ENCODE measurements at places on chromosomes 2 and 18. TPM values are rescaled to one million over a fixed set of nuclear protein-coding genes. Genes with fewer than 3 reads are reported as not detected.

The ST6GAL2 gene
- total RNA-seq = 0.82 TPM

The KRCC1 gene
- 63.6 TPM for total RNA-seq

DNA sequence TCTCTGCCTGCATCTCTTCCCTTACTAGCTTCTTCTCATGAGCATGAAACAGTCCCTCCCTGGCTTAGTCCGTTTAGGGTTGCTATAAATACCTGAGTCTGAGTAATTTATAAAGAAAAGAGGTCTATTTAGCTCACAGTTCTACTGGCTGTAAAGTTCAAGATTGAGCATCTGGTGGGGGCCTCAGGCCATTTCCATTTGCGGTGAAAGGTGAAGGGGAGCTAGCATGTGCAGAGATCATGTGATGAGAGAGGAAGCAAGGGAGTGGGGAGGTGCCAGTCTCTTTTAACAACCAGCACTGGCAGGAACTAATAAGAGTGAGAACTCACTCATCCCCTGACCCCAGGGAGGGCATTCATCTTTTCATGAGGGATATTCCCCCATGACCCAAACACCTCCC lies 26.8 kb downstream of the RHBDD1 start:
- no peak for DNase-seq

DNA sequence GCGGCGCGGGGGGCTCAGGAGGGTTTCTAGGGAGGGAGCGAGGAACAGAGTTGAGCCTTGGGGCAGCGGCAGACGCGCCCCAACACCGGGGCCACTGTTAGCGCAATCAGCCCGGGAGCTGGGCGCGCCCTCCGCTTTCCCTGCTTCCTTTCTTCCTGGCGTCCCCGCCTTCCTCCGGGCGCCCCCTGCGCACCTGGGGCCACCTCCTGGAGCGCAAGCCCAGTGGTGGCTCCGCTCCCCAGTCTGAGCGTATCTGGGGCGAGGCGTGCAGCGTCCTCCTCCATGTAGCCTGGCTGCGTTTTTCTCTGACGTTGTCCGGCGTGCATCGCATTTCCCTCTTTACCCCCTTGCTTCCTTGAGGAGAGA lies 5.2 kb downstream of the PROC start:
- no peak for DNase-seq

DNA sequence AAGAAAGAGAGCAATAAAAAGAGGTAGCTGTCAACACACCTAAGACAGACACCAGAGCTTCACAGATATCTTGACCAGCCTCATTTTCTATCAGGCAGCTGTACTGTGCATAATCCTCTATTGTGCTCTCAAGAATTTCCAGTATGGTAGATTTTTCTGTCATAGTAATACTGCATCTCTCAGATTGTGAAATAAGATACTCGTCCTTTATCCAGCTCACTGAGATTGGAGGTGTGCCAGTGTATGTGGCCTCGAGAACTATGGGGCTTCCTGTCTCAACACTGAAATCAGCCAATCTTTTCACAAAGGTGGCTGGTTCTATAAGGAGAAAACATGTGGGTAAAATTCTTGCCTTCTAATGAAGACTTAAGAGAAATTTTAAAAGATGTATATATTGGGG lies 88.9 kb downstream of the TTN start:
- no peak for DNase-seq

The LOXHD1 gene
- not detected for total RNA-seq

DNA sequence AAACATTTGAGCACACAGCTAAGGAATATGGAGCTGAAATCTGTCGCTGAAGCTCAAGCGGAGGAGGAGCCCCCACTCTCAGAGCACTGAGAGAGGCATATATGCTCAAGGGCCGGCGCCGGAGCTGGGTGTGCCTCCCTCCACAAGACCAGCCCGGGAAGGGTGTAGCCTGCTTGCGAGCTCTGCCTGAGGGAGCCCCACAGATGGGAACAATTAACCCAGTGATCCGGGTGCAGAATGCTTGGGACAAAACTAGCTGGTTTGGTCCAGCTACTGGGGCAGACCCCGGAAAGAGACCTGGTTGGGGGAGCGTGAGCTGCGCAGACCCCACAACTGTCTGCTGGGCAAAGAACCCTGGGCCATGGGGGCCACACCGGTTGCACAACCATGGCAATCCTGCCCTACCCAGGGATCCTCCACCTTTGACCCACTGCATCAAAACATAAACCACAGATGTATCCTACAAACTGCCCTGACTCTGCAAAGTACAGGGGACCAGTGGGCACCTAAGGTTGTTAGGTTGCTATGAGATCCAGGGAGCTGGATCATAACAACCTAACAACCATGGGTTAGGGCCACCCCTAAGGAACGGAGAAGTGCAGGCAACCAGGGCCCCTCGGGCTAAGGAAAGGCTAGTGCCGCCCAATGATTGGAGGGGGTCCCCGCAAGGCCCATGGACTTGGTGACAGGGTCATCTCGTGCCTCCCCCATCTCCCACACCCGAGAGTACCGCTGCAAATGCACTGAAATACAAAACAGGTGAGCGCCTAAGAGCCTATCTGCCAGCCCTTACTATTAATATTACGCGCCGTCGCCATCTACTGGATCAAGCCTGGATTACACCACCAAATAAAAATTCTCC lies 53.4 kb upstream of the SCN1A start:
- DNase-seq = peak; percentile 80

DNA sequence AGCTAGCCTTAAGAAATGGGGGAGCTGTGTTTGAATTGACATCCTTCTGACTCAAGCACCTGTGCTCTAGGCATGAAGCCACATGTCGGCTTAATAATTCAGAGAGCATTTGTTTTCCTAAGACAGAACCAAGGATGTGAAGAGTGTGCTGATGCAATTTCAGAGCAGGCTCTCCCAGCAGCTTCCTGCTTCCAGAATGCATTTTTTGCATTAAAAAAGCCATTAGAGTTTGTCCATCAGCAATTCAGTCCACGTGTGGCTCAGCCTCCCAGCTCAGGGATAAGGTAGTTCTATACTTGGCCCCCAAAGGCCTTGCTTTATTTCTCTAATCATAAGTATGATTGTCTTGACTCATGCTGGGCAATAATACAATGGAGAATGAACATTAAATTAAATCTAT lies 37.7 kb downstream of the DOCK10 start:
- no peak for DNase-seq

GRCh38 chr18:47953471-47953931 lies 23.0 kb upstream of the SMAD2 start:
- DNase-seq = no peak

DNA sequence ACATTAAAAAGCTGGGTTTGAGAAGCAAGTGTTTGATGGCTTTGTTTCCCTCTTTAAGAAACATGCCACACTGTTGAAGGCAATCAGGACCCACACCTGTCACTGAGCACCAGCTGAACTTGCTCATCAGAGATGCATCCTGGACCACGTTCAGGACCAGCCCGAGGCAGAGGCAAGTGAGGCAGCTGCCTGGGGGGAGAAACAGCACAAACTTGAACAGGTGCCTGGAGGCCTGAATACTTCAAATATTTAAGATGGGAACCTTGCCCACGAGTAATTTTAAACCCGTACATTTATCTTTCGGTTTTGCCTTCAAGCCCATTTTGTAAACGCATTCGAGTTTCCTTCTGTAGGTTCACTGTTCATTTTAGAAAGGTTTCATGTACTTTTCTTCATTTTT lies 421.3 kb downstream of the NYAP2 start:
- DNase-seq = no peak

The DARS1 gene
- 185 TPM for total RNA-seq

- DNase-seq = no peak
These were observed 224.0 kb upstream of the ID2 start for GRCh38 chr2:8457699-8458502.

DNA sequence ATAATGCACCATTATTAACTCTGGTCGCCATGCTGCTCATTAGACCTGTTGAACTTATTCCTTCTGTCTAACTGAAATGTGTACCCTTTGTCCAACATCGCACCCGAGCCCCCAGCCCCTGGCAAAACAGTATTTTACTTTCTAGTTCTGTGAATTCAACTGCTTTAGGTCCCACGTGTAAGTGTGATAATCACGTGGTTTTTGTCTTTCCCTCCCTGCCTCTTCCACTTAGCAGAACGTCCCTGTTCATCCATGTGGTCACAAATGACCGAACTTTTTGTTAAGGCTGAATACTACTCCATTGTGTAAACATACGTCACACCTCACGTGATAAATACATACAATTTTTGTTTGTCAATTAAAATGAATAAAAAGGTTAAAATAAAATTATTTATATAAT lies 826.9 kb downstream of the DCDC2C start:
- no peak for DNase-seq

GRCh38 chr2:64303250-64303649 lies 150.7 kb upstream of the LGALSL start:
- DNase-seq = no peak

DNA sequence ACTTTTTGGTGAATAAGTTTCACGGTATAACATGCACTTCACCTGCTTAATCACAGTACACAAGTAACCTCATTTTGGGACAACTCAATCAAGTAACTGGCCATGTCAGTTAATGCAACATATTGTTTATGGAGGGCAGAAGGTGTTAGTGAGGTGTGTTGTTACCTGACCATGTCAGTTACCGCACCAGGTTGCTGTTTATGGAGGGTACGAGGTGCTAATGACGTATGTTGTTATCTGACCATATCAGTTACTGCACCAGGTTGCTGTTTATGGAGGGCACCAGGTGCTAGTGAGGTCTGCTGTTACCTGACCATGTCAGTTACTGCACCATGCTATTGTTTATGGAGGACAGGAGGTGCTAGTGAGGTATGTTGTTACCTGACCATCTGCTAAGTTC lies 135.1 kb upstream of the TPO start:
- no peak for DNase-seq

GRCh38 chr2:30798536-30798991 lies 8.7 kb downstream of the CAPN13 start:
- no peak for DNase-seq

DNA sequence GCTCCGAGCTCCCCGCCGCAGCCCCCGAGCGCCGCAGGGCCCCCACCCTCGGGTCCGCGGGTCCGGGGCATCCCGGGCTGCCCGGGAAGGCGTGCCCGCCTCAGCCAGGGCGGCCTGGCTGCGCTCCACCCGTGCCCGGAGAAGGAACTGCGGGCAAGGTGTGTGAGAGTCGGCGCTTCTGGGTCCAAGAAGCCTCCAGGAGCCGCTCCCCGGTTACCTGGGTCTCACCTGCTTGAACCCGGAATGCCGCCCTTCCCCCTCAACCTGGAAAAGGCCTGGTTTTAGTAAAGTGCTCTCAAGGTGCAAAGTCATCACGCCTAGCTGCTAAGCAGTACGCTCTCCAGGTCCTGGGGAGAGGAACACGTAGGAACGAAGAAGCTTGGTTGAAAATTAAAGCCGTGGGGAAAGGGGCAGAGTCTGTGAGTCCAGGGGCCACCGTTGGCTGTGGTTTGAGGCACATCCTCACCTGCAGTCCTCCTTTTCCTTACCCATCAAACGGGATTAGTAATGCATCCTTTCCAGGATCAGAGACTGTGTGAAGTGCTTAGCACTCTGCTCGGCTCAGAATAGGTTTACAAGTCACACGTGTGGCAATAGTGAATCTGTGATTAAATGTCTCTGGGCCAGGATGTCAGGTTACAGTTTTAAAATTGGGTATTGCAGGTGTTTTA lies 1.2 kb downstream of the ASAP2 start:
- DNase-seq = no peak

The SLC30A3 gene
- 0.19 TPM for total RNA-seq

The CREG2 gene
- not detected for total RNA-seq

DNA sequence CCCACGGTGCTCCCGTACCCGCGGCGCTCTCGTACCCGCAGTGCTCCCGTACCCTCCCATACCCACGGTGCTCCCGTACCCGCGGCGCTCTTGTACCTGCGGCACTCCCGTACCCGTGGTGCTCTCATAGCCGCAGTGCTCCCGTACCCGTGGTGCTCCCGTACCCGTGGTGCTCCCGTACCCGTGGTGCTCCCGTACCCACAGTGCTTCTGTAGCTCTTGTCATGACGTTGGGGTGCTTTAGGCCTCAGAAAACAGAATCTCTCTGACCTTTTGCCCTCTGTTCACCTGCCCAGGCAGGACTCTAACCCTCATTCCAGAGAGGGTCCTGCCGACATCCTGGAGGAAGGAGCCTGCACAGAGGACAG lies 35.3 kb downstream of the SLC66A2 start:
- no peak for DNase-seq

The TMEM169 gene
- not detected for total RNA-seq

The DSG4 gene
- total RNA-seq = 8.3 TPM

GRCh38 chr18:79792096-79792987 lies 5.4 kb upstream of the KCNG2 start:
- no peak for DNase-seq

DNA sequence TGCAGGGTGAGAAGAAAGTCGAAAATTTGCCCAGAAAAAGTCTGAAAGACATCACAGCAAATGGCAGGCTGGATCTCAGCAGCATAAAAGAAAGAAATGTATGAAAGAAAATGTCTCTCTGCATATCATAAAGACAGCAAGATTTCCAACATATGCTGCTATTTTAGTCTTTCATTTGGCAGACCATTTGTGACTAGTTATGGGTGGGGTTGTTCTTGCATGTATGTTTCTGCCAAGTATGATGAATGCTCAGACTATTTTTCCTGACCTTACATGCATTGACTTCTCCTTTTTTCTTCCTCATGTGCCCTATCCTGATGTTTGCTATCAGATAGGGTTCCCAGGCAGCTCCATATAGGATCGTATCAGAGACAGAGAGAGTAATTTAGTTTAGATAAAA lies 58.5 kb upstream of the PARD3B start:
- DNase-seq = no peak

The MAP2 gene
- 0.97 TPM for total RNA-seq

Measured in Karpas-422 (cell line).